ENCODE measurements at places on chromosomes 11 and 22.

DNA sequence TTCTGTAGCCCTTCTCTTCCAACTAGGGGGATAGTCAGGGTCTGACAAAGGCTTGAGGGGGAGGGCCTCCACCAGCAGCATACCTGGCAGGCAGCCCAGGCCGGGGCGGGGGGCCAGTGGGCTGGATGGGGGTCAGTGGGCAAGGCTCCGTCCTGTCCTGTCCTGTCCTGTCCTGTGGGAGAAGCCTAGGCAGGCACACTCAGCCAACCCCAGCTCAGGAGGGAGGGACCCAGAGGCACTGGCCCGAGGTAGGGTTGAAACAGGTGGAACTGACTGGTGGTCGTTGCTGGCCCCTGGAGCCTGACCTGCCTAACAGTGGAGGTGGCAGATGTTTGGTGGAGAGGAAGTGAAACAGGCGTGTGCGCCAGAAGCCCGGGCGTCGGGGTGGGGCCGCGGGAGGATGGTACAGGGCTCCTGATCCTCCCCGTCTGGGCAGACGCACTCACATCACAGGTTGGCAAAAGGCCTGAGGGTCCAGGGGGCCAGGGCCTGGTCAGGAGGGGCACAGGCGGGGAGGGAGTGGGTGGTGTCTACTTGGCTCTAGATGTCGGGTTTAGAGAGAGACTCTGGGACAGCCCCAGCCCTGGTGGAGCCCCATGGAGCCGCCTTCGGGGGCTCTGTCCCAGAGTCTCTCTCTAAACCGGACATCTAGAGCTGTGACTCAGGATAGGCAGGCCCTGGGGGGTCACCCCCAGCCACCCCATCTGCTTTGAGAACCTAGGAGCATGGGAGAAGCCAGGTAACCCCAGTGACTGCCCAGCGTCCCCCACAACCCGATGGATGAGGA is 32.5 kb upstream of the GRAMD4 start:
- DNase-seq = peak; percentile 85

DNA sequence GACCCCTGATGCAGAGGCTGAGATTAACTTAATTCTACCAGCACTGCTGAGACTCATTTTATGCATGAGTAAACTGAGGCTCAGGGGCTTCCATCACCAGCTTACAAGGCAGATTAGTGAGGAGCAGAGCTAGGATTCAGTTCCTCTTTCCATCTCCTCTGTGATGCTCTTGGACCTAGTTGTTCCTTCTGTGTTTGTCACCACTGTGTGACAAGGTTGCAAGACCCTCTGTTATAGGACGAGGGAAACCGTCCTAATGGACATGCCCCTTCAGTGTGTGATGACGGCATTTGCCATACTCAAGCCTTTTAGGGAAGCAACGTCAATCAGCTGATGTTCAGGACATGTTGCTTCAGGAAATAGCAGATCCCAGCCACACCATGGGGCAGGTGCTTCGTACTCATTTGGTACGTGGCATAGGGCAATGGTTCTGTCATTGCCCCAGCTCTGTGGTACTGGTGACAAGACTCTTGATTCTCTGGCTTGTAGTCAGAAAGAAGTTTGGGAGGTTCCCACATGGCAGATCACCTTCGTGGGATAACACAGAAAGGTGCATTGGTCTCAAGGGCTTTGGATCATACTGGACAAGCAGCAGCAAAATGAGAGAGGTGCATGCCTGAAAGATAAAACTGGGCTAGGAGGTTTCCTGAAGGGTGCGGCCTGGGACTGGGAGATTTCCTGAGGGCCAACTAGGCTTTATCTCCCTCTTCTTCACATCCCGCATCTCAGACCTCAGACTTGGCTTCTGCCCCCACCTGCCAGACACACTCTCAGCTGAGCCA is 23.9 kb upstream of the CD44 start:
- DNase-seq = no peak

GRCh38 chr22:38239101-38239761 is 33.6 kb downstream of the TMEM184B start:
- no peak for DNase-seq

- DNase-seq = no peak
Measured at GRCh38 chr11:121650351-121651256, 197.8 kb upstream of the SORL1-AS1 start.

- no peak for DNase-seq
Measured at GRCh38 chr11:10291801-10292638, 2.0 kb downstream of the SBF2 start.

- DNase-seq = no peak
Measured at GRCh38 chr11:133553885-133554740, 21.8 kb upstream of the OPCML start.

GRCh38 chr22:28903729-28904128 is 20.4 kb downstream of the ZNRF3 start:
- DNase-seq = no peak

DNA sequence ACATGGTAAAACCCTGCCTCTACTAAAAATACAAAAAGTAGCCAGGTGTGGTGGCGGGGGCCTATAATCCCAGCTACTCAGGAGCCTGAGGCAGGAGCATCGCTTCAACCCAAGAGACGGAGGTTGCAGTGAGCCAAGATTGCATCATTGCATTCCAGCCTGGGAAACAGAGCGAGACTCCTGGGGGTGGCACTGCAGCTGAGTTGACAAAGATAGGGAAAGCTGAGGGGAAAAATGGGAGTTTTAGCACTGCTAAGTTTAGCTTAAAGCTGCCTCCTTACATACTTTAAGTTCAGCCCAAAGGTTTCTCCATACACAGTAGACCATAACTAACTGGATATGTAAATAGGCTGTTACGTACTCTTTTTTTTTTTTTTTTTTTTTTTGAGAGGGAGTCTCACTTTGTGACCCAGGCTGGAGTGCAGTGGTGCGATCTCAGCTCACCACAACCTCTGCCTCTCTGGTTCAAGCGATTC is 9.0 kb upstream of the USP28 start:
- DNase-seq = no peak

GRCh38 chr11:2311353-2312133 is 9.7 kb downstream of the TSPAN32 start:
- no peak for DNase-seq

DNA sequence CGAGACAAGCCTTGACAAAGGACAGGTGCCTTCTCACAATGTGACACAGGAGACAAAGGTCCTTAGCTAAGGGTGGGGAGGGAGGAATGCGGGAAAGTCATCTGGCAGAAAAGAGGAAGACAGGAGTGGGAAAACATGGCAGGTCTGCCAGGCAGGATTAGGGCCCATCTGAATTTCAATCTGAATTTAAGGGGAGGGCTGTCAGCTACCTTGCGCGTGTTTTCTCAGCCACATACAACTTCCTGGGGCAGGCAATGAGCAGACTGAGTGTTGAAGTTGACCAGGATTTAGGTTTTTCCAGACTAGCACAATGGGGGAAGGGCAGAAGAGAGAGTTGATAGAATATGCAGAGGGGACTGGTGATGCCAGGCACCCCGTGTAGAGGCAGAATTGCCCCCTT is 66.7 kb upstream of the LARGE1 start:
- DNase-seq = no peak

DNA sequence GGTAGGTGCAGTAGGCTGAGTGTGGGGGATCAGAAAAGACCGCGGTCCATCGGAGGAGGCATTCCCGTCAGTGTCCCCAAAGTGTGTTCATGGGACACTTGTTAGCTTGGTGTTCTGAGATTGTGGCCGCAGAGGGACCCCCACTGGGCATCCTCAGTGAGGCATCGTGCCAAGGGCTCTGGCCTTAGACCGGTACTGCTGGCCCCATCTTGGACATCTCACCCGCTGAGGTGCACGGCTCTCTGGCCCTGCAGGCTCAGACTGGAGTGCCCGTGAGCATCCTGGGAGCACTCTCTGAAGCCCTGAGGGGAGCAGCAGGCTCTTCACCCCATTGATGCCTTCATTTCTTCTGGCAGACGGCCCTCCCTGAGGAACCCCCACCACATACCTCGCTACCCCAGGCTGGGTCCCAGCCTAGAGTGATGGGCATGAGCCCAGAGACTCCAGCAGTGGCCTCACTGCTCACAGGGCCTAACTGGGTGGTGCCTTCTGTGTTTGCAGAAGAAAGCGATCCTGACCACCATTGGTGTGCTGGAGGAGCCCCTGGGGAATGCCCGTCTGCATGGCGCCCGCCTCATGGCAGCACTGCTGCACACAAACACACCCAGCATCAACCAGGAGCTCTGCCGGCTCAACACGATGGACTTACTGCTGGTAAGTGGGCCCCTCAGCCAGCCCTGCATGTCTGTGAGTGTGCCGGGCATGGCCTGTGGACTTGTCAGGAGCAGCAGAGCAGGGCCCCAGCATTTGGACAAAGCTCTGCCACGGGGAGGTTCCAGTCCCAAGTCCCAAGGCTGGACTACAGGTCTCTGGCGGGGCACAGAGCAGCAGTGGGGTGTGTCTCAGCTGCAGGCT is 51.6 kb downstream of the SBF1 start:
- DNase-seq = no peak

- DNase-seq = no peak
Measured at GRCh38 chr11:8384199-8384821, 120.6 kb upstream of the LMO1 start.

DNA sequence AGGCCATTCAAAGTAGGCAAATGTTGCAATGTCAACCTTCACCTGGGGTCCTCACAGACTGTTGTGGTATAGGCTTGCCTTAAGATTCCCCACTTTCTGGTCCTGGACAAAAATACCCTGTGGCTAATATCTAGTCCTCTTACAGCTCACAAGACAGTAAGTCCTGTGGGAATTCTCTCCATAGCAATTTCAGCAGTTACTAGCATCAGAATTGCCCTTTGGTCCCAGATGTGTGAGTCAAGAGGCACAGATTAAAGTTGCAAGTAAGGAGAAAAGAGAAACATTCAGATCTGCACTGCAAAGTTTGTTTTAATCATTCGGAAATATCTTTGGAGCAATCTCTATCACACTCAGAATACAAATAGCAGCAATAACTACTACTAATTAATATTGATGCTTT is 420.2 kb downstream of the NTM start:
- DNase-seq = no peak

GRCh38 chr22:23553438-23553837 is 26.7 kb downstream of the IGLL1 start:
- DNase-seq = no peak

GRCh38 chr11:126118806-126119205 is 56.1 kb upstream of the CDON start:
- DNase-seq = no peak

- DNase-seq = no peak
Measured at GRCh38 chr22:44608597-44609399, 93.2 kb upstream of the PRR5 start.

DNA sequence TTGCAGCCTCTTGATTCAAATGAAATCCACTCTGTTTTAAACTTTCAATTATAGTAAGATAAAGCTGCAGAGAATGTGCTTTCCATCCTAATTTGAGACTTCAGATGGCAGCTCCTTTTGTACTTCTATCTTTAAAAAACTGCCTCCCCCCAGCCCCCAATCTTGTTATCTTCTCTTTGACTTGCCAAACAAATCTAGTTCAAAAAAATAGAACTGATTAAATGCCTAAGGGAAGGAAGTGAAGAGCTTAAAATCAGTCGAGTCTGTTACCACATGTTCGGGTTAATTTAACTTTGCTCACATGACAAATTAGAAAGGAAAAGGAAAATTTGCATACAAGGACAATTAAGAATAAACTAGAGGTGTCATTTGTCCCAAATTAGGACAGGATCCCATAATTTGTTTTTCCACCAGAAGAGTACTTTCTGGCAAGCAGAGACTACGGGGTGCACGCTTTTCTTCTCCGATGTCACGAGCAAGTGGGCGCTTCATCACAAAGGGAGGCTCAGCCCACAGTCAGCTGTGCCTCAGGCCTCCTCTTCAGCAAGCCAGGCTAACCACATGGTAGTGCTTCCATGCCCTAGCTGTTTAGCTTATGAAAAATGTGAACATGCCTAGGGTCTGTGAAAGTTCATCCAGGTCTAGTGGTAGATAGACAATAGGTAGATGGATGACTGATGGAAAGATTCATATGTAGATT is 69.0 kb upstream of the LDLRAD3 start:
- DNase-seq = no peak

DNA sequence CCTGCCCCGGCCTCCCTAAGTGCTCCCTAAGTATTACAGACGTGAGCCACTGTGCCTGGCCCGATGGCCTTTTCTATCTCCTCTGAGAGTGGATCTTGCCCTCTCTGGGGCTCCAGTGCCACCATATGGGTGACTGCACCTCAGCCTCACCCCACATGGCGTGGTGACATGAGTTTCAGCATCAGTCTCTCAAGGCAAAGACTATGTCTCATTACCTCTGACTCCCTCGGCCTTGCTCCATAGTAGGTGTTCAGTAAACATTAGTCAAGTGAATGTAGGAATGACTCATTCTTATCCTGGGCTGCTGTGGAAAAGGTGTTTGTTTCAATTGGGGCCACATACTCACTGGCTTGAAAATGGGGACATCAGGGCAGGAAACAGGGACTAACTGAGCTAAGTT is 168.8 kb downstream of the GRIK4 start:
- DNase-seq = no peak

DNA sequence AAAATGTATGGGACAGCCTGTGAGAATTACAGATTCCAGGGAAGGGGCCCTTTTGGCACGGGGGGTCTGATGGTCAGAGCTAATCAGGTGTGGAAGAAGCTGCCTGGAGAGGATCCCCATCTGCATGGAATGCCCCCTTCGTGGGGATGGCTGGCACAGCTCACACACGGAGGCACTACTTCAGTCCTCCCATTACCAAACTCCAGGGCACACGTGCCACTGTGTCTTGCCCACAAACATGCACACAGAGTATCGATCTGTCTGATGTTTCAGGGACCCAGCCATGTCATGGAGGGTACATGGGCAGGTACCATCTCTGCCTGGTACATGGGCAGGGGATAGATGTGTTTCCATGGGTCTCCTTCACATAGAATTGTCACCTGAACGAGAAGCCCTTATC is 14.7 kb downstream of the KCNQ1OT1 start:
- no peak for DNase-seq

- DNase-seq = no peak
Measured at GRCh38 chr11:114392735-114393667, 7.3 kb downstream of the C11orf71 start.

DNA sequence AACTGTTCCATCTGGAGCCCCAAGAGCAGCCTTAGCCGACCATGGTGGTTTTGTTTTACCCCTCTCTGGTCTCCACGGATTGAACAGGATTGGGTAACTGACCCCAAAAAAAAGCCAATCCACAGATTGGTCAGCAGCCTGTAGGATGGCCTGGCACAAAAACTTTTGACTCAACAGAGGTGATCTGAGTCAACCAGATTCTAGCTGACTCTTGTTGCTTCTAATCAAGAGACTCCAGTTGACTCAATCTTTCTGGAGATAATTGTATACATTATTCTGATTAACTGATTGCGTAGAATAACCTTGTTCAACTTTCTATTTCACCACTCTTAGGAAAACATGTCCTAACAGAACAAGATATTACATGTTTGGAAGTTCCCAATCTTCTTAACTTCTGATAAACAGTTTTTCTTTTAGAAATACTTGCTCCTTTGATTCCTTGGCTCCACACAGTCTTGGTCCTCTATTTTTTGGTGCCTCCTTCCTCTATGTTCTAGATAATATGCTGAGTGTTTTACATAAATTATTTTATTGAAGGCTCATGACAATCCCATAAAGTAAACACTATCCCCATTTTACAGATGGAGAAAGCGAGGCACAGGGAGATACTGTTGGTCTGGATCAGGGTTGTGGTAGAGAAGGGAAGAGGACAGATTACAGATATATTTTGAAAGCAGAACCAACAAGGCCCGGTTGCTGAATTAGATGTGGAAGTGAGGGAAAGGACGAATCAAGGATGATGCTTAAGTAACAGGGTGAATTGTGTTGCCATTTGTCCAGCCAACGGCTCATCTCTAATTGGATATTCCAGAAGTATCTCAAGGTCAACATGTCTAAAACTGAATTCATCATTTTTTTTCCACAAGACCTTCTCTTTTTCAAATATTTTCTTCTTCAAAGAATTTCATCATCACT is 11.5 kb upstream of the ZC3H12C start:
- DNase-seq = no peak
